ENCODE measurements at places on chromosomes 1 and 21. TPM values are rescaled to one million over a fixed set of nuclear protein-coding genes. Genes with fewer than 3 reads are reported as not detected.
A peak's percentile ranks its signal among the peaks of the same experiment; 100 is the strongest.

DNA sequence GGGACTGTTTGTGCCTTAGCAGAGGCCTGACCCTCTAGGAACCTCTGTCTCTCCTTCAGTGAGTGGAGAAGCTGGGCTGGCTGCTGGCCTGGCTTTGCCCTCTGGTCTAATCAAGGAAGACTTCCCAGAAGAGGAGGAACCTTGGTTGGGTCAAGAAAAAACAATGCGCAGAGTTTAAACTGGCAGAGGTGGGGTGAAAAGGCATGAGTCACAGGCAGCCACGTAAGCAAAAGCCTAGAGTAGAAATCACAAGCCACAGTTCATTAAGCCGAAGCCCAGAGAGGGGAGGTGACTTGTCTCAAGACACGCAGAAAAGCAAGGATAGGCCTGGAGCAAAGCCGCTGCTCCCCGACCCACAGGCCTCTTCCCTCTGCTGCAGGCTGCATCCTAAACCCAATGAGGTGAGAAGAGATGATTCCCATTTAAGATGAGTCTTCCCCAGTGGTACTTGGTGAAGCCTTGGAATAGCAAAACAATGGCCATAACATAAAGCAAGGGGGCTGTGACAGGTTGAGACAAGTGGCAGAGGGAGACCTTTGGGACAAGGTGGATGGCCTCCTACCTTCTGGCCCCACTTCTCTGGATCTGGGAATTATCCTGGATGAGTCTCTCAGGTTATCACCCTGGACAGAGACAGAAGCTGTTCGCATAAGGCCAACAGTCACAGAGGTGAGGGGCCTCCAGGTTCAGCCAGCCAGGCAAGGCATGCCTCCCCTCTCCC is 7.7 kb downstream of the PDZK1IP1 start:
- no peak for DNase-seq
- H3K27me3 ChIP-seq: no peaks in the 10 kb centered on the region
- H3K4me1 ChIP-seq: no peaks in the 10 kb centered on the region
- H3K4me3 ChIP-seq: no peak overlapping the region

DNA sequence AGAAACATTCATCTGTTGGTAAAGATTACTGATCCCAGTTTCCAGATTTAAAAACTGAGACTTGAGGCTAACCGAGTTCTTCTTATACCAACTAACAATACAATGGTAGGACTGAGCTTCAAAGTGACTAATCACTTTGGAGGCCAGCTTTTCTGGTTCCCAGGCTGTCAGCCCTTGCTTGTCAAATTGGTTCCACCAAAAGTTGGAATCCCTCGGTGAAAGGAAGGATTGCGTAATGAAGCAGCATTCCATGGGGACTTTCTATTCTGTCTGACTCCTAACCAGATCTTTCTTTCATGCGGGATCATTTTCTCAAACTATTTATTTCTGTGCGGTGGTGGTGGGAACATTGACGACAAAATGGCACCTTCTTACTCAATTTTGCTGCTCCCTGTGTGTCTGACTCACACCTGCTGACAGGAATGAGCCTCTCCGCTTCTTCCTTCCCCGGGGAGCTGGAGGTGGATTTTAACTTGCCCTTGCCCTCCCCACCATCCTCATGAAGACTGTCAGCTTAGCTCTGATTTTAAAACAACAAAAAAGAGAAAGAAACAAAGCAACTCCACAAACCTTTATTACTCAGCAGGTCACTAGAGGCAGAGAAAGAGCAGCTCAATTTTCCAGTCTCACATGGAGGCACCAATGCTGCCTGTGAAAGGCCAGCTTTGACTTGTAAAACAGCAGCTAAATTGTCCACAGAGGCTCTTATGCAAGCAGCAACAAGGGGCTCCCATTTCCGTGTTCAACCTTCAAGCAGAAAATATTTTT is 32.9 kb upstream of the RASAL2 start:
- peaks cover 53% of the 10 kb centered on the region for H3K4me1 ChIP-seq
- DNase-seq: peak; percentile 90
- no peaks in the 10 kb centered on the region for H3K36me3 ChIP-seq
- no peaks in the 10 kb centered on the region for H3K27me3 ChIP-seq

DNA sequence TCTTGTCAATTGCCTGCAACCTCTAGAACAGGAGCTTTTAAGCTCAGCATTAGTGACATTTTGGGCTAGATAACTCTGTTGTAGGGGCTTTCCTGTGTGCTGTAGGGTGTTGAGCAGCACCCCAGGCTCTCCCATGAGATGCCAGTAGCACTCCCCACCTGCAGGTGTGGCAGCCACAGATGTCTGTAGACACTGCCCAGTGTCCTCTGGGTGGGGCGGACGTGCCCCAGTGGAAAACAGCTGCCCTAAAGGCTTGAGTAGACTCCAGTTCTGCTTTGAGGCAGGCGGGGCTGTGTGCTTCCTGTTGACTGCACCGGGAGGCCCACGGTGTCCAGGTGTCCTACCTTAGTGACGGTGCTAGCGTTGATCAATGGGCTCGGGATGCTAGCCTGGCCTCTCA is 16.9 kb upstream of the PWP2 start:
- no peaks in the 10 kb centered on the region for H3K27me3 ChIP-seq
- H3K4me1 ChIP-seq: no peaks in the 10 kb centered on the region
- H3K27ac ChIP-seq: no peak overlapping the region
- H3K4me3 ChIP-seq: no peak overlapping the region

Gene LRRC7
- 0.66 TPM for polyA plus RNA-seq

Gene PLPPR5
- not detected for polyA plus RNA-seq

- DNase-seq: no peak
- no peaks in the 10 kb centered on the region for H3K36me3 ChIP-seq
- no peak overlapping the region for H3K4me3 ChIP-seq
- no peaks in the 10 kb centered on the region for H3K4me1 ChIP-seq
- H3K27ac ChIP-seq: no peak overlapping the region
- H3K27me3 ChIP-seq: peaks cover 66% of the 10 kb centered on the region
These were observed 18.0 kb downstream of the CD247 start for GRCh38 chr1:167500283-167500860.

Gene OR2M3
- polyA plus RNA-seq: not detected

DNA sequence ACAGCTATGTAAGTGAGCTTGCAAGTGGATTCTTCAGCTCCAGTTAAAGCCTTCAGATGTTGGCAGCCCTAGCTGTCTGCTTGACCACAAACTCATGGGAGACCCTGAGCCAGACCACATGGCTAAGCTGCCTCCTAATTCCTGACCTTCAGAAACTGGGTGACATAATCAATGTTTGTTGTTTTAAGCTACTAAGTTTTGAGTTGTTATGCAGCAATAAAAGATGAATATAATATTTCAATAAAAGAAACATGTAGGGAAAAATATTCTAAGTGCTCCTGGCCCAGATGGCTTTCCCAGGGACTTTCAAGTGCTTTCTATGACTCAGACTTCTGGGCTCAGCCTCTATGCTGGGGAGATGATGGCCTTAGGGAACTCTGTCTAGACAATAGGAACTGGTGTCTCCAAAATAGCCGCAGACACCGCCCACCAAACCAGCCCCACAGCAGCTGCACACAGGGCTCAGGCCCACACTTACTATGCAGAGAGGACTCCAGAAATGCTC is 20.3 kb upstream of the AZIN2 start:
- no peak overlapping the region for H3K4me3 ChIP-seq
- H3K4me1 ChIP-seq: peaks cover 6% of the 10 kb centered on the region
- no peaks in the 10 kb centered on the region for H3K27me3 ChIP-seq

DNA sequence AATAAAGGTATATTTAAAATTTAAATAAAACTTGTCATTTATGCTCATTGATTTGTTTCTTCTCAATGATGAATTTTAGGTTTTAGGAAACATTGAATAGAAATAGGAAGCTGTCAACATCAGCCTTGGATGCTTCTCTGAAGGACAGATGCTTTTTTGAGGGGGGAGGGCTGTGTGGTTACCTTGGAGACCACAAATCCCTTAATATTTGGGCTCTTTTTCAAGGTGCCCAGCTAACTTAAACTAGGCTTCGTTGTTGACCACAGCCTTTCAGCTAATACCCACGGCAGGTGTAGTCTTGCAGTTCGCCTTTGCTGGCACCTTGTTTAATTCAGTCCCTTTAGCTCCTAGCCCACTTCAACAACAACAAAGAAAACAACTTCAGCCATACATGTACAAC is 22.5 kb downstream of the TENT5C start:
- no peak overlapping the region for H3K4me3 ChIP-seq
- H3K36me3 ChIP-seq: no peaks in the 10 kb centered on the region
- no peaks in the 10 kb centered on the region for H3K4me1 ChIP-seq
- no peak overlapping the region for H3K27ac ChIP-seq
- no peak for DNase-seq

GRCh38 chr1:205350124-205350523 is 6.6 kb downstream of the KLHDC8A start:
- no peak overlapping the region for H3K27ac ChIP-seq
- DNase-seq: no peak
- H3K27me3 ChIP-seq: peaks cover 43% of the 10 kb centered on the region
- no peak overlapping the region for H3K4me3 ChIP-seq
- no peaks in the 10 kb centered on the region for H3K36me3 ChIP-seq

- no peak for DNase-seq
- H3K27me3 ChIP-seq: no peaks in the 10 kb centered on the region
- H3K36me3 ChIP-seq: no peaks in the 10 kb centered on the region
- no peak overlapping the region for H3K4me3 ChIP-seq
- peaks cover 34% of the 10 kb centered on the region for H3K4me1 ChIP-seq
- no peak overlapping the region for H3K27ac ChIP-seq
These were observed 151.9 kb downstream of the NTPCR start for GRCh38 chr1:233102341-233102740.

- peaks cover 7% of the 10 kb centered on the region for H3K4me1 ChIP-seq
- no peak overlapping the region for H3K4me3 ChIP-seq
- H3K27ac ChIP-seq: no peak overlapping the region
- DNase-seq: peak; percentile 28
These were observed 1077.3 kb downstream of the KCNT2 start for GRCh38 chr1:195530961-195531360.

- no peaks in the 10 kb centered on the region for H3K4me1 ChIP-seq
- no peak overlapping the region for H3K4me3 ChIP-seq
- no peaks in the 10 kb centered on the region for H3K27me3 ChIP-seq
- H3K27ac ChIP-seq: no peak overlapping the region
- no peak for DNase-seq
- H3K36me3 ChIP-seq: no peaks in the 10 kb centered on the region
These were observed 1058.7 kb downstream of the NCAM2 start for GRCh38 chr21:22056904-22057303.

- peak; percentile 43 for DNase-seq
- no peaks in the 10 kb centered on the region for H3K27me3 ChIP-seq
- H3K36me3 ChIP-seq: no peaks in the 10 kb centered on the region
- H3K4me3 ChIP-seq: no peak overlapping the region
These were observed 34.0 kb upstream of the RAP1A start for GRCh38 chr1:111585447-111586086.

DNA sequence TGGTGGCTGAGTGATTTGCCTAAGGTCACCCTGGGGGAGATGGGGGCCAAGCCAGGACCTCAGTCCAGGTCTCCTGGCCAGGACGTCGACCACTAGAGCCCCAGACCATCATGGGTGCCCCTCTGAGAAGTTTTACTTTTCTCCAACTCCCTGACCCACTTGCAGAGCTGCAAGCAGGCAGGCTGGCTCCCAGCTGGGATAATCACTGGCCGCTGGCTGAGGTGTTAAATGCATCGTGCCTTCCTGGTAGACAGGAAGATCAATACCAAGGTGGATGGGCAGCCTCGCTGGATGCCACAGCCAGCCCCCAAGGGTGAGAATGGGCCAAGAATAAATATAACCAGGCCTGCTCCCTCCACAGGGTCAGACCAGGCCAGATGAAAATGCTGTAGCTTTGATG is 106.2 kb downstream of the EPHB2 start:
- DNase-seq: no peak
- no peak overlapping the region for H3K4me3 ChIP-seq
- H3K36me3 ChIP-seq: no peaks in the 10 kb centered on the region

GRCh38 chr21:25858325-25858724 is 123.6 kb downstream of the GABPA start:
- no peaks in the 10 kb centered on the region for H3K4me1 ChIP-seq
- H3K27ac ChIP-seq: no peak overlapping the region
- H3K36me3 ChIP-seq: no peaks in the 10 kb centered on the region
- DNase-seq: no peak
- no peak overlapping the region for H3K4me3 ChIP-seq
- 0 out of 2 replicates have a peak, but pooled peaks cover 9% of the 10 kb centered on the region for H3K27me3 ChIP-seq

GRCh38 chr1:213060836-213061235 is 9.8 kb downstream of the RPS6KC1 start:
- no peaks in the 10 kb centered on the region for H3K27me3 ChIP-seq
- no peak overlapping the region for H3K27ac ChIP-seq
- no peaks in the 10 kb centered on the region for H3K36me3 ChIP-seq
- no peak for DNase-seq

Gene TFF2
- polyA plus RNA-seq: not detected

Gene USH2A
- polyA plus RNA-seq: 0.01 TPM

Gene RAP1A
- 40.0 TPM for polyA plus RNA-seq

DNA sequence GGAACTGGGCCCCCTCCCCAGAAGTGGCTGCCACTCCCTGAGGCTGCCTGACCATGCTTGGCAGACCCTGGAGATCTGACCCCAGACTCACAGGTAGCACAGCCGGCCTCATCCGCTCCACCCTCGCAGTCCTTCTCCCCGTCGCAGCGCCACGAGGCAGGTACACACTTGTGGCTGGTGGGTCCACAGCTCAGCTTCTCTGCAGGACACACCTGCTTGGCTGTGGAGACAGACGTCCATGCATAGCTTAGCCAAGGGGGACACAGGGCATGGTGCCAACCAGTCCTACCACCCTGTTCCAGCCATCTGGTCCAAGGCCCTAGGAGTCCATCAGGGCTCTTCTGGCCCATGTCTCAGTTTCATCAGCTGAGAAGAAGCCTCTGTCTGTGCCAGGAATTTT is 42.2 kb upstream of the MAGOH start:
- H3K27me3 ChIP-seq: no peaks in the 10 kb centered on the region
- H3K4me1 ChIP-seq: no peaks in the 10 kb centered on the region
- DNase-seq: no peak
- no peaks in the 10 kb centered on the region for H3K36me3 ChIP-seq
- no peak overlapping the region for H3K4me3 ChIP-seq

GRCh38 chr1:167455786-167456446 is 62.4 kb downstream of the CD247 start:
- H3K4me3 ChIP-seq: peak overlapping the region; percentile 78
- no peaks in the 10 kb centered on the region for H3K36me3 ChIP-seq
- DNase-seq: peak; percentile 36

GRCh38 chr1:206663832-206664652 is 20.7 kb upstream of the MAPKAPK2 start:
- peak overlapping the region; percentile 40 for H3K4me3 ChIP-seq
- no peak overlapping the region for H3K27ac ChIP-seq
- no peaks in the 10 kb centered on the region for H3K27me3 ChIP-seq
- peak; percentile 66 for DNase-seq

Gene C1orf87
- polyA plus RNA-seq: not detected

DNA sequence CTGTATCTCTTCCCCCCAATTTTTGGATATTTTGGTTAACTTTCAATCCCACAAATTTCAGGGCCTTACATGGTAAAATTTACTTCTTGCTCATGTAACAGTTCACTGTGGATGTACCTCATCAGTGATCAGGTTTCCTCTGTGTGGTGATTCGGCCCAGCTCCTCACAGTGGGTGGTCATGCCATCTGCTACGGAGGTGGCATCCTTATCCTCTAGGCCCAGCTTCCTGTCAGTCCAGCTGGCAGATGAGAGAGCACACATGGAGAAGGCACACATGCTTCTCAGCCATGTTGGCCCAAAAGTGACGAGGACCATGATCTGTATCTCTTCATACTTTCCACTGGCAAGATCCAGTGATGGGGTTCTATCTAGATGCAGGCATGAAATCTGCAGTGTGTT is 27.2 kb downstream of the PCBP3 start:
- no peaks in the 10 kb centered on the region for H3K36me3 ChIP-seq
- no peak for DNase-seq
- H3K4me3 ChIP-seq: no peak overlapping the region
- H3K27ac ChIP-seq: no peak overlapping the region

Gene TDRD10
- polyA plus RNA-seq: not detected

Gene IQGAP3
- polyA plus RNA-seq: 5.5 TPM
